Osteocyte (in vitro differentiated cells): ENCODE measurements at places on chromosomes 5 and 9.

DNA sequence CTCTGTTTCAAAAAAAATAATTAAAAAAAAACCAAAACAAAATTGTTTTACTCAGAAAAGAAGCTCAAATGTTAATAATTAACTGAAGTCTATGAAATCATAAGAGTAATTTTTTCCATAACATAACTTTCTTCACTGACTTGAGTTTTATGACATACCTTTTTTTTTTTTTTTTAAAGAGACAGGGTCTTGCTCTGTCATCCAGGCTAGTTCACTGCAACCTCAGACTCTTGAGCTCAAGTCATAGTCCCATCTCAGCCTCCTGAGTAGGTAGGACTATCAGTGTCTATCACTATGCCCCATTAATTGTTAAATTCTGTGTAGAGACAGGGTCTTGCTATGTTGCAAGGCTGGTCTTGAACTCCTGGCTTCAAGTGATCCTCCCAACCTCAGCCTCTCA is 21.9 kb downstream of the SAR1B start:
- no peak for DNase-seq

DNA sequence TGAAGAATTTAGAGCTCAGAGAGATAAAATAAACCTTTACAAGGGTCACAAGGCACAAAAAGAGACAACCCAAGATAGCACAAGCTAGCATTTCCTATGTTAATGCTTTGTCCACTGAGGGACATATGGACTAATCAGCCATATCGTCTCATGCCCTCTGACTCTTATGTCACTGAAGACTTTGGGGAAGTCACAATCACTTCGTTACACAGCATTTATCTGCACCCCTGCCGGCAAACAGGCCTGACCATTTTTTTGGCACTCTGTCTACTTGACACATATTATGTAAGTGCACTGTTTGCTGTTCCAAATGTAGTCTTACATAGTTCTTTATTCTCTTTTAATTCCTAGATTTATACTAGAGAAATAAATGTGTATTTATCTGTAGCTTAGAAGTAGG is 13.9 kb upstream of the BNC2 start:
- DNase-seq, result no peak

DNA sequence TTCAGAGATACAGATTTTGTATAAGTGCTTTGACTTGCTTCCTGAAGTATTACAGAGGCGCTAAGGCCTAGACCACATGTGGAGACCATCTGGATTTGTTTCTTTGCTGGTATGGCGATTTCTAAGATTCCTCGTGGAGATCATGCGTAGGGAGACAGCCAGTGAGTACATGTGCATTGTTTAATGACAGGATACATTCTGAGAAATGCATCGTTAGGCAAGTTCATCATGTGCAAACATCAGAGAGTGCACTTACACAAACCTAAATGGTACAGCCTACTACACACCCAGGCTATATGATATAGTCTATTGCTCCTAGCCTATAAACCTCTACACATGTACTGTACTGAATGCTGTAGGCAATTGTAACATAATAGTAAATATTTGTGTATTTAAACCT is 16.5 kb upstream of the CEP120 start:
- no peak for DNase-seq

GRCh38 chr5:33306758-33307157 is 134.0 kb upstream of the TARS1 start:
- DNase-seq, result no peak

GRCh38 chr9:136618580-136619547 is 43.9 kb upstream of the EGFL7 start:
- DNase-seq, result no peak
